ENCODE measurements at places on chromosomes 5 and 9.

GRCh38 chr5:16582081-16582480 is 34.7 kb downstream of the RETREG1 start:
- DNase-seq: no peak

- DNase-seq: no peak
Measured at GRCh38 chr9:137176302-137177182, 4.7 kb upstream of the TMEM210 start.

DNA sequence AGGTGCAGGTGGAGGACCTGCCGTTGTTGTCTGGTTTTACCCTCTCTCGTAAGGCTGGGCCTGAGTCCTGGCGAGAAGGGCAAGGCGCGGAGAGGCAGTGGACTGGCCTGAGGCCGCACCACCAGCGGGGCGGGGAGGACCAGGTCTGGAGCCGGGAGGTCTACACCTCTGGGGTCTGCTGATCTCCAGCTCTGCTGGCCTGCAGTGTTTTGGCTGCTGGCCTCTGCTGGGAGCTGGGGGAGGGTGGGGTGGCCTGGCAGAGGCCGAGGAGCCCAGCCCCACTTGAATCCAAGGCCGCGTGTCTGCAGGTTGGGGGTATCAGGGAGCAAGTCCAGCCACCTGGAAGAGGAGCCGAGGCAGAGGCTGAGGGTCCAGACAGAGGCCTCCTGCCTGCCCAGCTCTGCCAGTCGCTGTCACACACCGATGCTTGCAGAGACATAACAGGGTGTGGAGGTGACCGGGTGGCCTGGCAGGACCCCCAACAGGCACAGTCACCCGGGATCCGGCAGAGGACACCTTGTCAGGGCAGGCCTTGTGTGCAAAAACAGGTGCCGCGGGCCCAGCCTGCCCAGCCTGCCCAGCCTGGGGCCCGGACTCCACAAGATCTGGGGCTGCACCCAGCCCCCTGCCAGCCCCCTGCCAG is 29.9 kb upstream of the NOTCH1 start:
- DNase-seq: no peak

- DNase-seq: no peak
Measured at GRCh38 chr5:170748951-170749471, 34.5 kb upstream of the GABRP start.

GRCh38 chr5:96064877-96065276 is 103.2 kb upstream of the ELL2 start:
- DNase-seq: no peak

GRCh38 chr5:162209005-162209605 is 141.5 kb downstream of the GABRG2 start:
- DNase-seq: no peak

- no peak for DNase-seq
Measured at GRCh38 chr5:108481355-108481931, 99.5 kb upstream of the FBXL17 start.

DNA sequence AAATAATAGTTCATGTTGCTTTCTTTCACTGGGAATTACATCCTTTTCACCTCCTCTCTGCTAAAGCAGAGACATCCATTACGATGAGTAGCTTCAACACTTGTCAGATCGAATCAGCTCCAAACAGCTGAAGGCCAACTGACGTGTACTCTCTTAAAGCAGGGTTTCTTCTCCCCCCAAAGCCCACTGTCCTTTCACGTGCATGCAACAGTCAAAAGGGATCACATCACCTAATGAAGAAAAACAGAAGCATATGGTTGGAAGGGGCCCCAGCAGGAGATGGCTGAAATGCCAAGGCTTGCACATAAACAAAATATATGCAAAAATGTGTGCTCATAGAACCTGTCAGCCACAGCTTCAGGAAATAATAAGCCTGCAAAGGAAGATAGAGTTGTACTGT is 421.6 kb downstream of the ANXA1 start:
- DNase-seq: no peak

Data from brain pericyte (primary cell).